ENCODE measurements at places on chromosomes 12 and 14.

DNA sequence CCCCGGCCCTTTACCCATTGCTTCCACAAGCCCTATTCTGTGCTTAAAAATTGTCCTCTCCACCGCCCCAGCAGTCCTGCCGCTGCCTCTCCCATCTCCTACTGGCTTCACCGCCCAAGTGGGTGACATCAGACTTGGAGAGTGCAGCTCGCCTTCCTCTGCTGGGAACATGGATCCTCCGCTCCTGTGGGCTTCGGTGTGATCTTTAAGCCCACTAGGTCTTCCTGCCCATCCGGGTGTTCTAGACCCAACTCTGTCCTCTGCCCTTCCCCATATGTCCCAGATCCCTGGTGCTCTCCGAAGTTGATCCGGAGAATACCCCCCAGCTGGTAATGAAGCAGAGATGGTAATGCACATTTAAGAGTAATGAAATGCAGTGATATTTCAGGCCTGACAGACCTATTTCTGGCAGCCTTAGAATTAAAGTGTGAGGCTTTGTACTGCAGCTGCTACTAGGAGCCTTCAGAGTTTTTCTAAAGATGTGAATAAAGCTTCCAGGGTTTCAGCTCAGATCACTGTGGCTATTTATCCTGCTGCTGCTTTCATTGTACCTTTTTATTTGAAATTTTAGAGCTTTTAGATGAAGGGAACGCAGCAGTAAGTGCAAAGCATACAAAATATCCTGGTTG, 22.9 kb upstream of the CTDSP2 start:
- no peak for DNase-seq

- DNase-seq, result no peak
These were observed 222.7 kb downstream of the PELI2 start for GRCh38 chr14:56340932-56341331.

GRCh38 chr12:69655616-69656340, 43.3 kb downstream of the BEST3 start:
- no peak for DNase-seq

- DNase-seq, result peak; percentile 43
These were observed 77.8 kb downstream of the VCPKMT start for GRCh38 chr14:50038398-50039119.

GRCh38 chr14:74875941-74876913, at the start of gene PROX2:
Gene PROX2, minus strand, starts transcription at chr14:74876145. Its CDS starts 12,311 bp downstream, at chr14:74863834.
- DNase-seq, result peak; percentile 6

DNA sequence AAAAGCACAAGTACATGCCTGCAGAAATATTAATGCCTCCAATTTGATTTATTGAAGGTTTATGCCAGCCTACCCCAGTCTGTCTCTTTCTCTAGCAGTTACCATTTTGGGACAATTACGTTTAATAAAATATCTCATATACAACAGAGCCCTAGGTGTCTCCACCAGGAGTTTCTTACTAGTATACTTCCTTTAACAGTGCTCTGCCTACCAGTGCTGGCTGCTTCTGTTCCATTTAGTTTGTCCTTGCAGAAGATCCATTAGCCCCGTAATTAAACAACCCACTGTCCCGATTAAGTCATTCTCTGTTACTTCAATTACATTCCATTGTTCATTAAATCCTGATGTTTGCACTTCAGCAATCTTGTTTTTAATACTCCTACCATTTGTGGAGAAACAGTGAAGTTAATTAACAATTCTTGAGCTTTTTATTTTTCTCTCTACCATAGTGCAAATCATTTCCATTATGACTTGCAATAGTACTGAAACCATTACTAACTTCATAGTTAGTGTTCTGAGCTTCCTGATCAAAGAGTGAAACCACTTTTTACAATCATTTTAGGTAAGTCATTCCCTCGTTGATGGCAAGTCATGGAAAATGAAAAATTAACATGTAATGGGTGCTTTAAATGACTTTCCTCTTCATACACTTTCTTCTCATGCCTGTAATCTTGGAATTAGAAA, 121.1 kb downstream of the PLXNC1 start:
- DNase-seq, result no peak

DNA sequence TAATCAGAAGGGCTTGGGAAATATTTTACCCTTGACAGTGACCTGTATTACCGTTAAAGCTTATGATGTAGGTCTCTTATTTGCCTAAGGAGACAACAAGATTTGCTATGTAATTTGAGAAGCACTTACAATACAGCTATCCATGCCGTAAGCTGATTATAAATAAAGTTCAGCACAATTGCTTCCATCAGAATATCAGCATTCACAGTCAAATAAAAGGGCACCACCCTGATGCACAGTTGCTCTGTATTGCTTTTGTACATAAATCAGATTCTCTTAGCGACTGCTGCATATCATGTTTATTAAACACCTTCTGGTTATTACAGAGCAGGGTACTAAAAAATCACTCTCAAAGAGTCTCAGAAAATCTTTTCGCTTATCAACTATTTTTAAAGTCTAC, 67.3 kb upstream of the VRK1 start:
- DNase-seq, result no peak

- DNase-seq, result no peak
These were observed 517.6 kb upstream of the ATP2B1 start for GRCh38 chr12:90226211-90226610.

DNA sequence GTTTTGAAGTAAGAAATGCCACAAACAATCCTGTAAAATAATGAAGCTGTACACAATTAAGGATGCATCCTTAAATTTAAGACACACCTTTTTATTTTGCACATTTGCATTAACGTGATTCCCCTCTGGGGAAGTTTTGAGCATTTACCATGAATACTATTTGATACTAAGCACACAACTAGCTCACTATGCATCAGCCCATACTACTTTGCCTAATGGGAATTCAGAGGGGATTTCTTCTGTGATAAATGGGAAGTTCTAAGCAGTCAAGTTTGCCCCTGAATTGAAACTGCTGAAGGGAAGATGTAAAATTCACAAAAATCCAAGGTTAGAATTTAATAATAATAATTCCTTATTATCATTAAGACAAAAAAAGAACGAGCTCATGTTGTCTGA, 27.4 kb downstream of the SINHCAF start:
- DNase-seq, result no peak

DNA sequence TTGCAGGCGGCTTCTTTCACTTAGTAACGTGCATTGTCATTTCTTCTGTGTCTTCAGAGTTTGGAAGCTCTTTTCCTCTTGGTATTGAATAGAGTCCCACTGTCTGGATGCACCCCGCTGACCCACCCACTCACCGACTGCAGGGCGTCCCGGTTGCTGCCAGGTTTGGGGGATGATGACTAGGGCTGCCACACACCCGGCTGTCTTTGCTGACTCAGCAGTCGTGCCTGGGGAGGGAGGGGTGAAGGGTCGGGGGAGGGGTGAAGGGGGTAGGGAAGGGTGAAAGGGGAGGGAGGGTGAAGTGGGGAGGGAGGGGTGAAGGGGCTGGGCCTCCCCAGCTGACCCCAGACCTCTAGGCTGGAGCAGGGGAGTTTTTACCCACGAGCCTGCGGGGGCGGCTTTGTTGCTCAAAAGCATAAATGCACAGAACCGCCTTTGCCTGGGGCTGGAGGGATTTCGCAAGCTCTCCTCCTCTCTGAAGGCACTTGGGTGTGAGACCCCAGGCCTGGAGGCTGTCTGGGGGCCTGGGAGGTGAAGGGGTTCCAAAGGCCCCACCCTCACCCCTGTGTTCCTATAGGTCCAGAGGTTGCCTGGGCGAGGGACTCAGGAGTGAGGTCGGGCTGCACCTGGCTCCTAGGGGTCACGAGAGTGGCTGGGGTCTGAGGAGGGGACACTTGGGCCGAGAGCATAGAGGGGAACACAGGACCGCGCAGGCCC, 31.3 kb upstream of the ULK1 start:
- no peak for DNase-seq

DNA sequence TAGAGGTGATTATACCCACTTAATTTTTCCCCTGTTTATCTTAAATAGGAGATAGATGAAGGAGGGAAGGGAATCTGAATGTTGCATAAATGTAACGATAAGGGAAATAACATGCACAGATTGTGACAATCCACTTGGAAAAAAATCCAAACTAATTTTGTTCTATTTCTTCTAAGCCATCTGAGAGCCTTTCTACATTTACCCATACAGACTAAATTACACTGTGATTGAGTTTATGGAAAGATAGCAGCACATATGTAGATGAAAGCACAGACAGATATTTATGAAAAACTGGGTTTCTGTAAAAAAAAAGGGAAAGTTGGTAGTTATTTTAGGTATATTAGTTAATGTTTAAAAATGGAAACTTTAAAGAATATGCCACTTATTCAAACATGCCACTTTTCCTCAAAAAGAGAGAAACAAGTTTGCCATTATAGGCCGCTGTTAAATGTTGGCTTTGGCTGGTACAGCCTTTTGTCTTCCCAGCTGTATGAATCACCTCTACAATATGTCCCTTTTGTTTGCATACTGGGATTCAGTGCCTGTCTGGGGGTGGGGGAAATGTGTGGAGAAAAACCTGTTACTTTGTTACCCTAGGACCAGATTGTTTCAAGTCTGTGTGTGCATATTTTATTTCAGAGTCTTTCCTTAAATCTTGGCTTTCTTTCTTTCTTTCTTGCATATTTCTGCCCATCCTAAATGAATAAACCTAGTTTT, 470.2 kb upstream of the LMO3 start:
- DNase-seq, result no peak

DNA sequence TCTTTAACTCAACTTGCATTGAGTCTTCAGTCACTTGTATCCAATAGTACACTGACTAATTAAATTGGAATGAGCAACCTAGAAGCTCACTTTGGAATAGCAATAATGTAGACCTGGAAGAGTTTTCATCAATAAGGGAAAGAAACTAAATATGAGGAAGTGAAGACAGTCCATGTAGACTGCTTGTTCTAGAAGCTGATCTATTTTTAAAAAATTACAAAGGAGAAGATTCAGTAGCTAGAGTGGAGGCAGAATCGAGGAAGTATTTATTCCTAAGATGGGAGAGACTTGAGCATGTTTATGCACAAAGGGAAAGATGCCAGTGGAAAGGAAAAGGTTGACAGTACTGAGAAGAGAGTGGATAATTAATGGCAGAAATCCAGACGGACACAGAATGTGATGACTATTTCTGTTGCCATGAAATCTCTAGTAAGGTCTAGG, 156.3 kb upstream of the PDE3A start:
- no peak for DNase-seq

DNA sequence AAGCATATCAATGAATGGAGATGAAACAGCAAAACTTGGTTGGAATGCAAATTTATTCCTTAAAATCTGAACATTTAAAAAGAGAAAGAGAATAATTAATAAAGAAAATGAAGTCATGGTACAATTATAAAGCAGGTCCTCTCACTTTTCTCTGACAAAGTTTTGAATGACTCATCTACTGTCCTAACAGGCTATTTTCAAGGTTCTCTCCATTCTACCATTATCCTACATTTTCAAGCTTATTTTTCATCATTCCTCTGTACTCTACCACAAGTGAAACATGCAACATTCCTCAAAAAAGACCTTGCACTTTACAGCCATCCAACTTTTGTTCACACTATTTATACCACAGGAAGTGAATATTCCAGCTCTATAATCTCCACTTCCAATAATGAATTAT, 36.9 kb upstream of the AP4S1 start:
- no peak for DNase-seq

Measured in stimulated activated CD4-positive, alpha-beta T cell treated with anti-CD3 and anti-CD28 coated beads, Interleukin-4, amount 100 ng/mL, for 4 hours (primary cell).